ENCODE measurements at places on chromosomes 3 and 15.
A peak's percentile ranks its signal among the peaks of the same experiment; 100 is the strongest.

GRCh38 chr15:74240002-74240568 is 4.0 kb downstream of the CCDC33 start:
- no peak for DNase-seq

GRCh38 chr3:43506644-43507043 is 115.2 kb downstream of the ANO10 start:
- no peak for DNase-seq

GRCh38 chr3:98980915-98981596 is 79.6 kb upstream of the DCBLD2 start:
- no peak for DNase-seq

DNA sequence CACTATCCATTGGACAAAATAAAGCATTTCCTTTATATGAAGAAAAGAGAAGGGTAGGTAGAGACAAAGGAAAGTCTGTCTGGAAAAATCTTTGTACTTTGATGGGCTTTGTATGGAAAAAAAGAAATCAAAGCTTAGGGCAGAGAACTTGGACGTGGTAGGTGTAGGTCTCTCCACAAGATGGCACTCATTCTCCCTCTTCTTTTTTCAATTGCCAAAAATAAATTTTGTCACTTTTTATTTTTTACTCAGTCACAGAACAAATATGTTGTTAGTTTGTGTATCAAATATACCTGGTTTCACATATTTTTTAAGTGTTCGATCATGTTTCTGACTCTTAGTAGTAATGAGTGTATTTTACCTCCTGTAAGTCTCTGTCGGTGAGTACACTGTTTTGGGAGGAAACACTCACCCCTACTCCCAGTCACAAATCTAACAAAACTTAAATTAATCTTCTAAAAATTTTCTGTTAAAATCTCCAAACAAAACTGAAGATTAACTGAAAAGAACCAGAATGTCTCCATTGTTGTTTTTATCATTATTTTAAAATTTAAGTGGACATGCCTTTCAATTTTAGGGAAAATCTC is 415.8 kb upstream of the GOLIM4 start:
- peak; percentile 18 for DNase-seq

DNA sequence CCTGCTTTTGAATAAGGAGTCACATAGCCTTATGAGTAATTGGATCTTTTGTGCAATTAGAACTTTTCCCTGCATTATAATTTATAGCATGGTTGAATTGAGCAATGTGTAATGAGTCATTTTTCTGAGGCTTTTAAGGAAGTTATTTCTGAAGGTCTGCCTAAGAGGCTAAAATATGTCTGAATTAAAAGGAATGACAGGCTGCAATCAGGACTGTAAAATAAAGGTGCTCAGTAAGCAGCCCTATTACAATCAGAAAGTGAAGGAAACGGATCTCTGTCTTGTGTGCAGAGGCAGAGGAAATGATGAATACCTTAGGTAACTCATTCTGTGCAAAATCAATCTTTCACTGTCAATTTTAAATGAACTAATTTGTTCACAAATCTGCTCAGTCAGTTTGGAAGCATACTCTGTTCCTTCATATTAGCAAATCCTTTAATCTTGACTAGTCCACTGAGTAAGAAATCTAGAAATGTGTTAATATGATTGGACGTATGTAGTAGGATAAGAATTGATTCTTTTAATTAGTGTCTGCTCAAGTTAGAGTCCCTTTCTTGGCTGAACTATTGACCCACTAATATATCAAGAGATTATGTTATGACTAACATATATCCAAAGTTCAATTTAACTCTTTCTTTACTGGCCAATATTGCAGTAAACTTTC is 290.1 kb downstream of the ZIC1 start:
- DNase-seq: no peak

Data from HEK293T (cell line).